ENCODE measurements at places on chromosomes 1 and 21.

DNA sequence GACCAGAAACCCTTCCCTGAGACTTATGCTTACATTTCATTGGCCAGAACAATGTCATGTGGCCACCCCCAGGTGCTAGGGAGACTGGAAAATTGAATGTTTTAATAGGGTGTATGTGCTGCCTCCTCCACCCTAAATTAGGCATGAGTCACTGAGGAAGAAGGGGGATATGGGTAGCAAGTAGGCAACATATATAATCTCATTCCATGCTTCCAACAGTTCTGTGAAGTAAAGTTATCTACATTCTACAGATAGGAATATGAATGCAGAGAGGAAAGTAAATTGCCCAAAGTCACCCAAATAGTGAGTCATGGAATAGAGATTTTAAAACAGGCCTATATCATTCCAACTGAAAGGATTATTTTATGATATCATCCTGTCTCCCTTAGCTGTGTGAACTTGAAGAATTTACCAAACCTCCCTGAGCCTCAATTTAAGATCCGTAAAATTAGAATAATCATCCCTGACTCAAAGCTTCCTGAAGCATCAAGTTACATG is 168.6 kb upstream of the FGGY start:
- peaks cover 28% of the 10 kb centered on the region for H3K27me3 ChIP-seq
- H3K4me3 ChIP-seq: no peak overlapping the region
- no peaks in the 10 kb centered on the region for H3K36me3 ChIP-seq
- H3K27ac ChIP-seq: no peak overlapping the region
- peaks cover 12% of the 10 kb centered on the region for H3K4me1 ChIP-seq
- no peak for ATAC-seq

DNA sequence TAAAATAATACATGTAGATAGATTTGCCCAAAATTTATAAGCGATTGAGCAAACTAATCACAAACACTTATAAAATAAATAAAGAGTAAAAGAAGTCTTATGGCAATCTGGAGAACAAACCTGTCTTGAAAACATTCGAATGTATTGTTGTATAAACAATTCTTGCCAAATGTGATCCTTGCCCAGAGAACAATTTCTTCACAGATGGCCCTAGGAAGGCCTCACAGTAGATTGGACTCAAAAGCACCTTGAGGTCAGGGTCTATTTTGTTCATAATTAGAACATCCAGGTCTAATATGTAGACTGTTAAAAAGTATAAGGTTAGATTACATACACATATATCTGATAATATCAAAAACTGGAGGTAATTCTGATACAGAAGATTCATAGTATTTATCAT is 202.4 kb downstream of the KCNT2 start:
- no peaks in the 10 kb centered on the region for H3K27me3 ChIP-seq
- no peak overlapping the region for H3K27ac ChIP-seq
- H3K4me3 ChIP-seq: no peak overlapping the region
- no peak for ATAC-seq
- H3K36me3 ChIP-seq: no peaks in the 10 kb centered on the region

DNA sequence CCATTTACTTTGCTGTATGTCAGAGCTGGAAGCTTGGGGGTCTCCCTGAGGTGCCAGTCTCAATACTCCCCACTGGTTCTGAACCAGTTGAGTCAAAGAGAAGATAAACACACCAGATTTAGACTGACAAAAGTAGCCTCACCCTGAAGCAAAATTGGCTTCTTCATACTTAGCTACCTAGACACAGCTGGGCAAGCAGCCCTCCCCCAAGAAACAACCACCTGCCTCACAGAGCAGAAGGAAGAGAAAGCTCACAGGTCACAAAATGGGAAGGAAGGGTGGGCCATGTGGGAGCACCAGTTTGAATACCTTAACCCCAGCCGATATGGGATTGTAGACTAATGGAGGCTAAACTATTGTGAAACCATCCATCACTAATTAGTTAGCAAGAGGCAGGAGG is 24.6 kb upstream of the MYSM1 start:
- H3K27ac ChIP-seq: no peak overlapping the region
- H3K4me1 ChIP-seq: peaks cover 12% of the 10 kb centered on the region
- no peak overlapping the region for H3K4me3 ChIP-seq
- H3K36me3 ChIP-seq: no peaks in the 10 kb centered on the region

DNA sequence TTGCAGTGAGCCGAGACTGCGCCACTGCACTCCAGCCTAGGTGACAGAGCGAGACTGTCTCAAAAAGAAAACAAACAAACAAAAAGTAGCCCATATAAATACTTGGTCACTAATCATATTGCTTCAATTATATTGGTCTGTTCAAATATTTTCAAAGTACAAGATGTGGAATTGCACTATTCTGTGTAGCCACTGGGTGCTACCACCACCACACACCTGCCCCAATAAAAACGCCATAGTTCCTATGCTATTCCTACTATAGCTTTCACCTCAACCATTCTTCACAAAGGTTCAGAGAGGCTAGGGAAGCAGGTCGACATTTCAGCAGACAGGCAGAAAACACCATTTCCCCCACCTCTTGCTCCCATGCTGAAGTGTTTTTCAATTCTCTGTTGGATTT is 16.7 kb downstream of the NDC1 start:
- no peak for ATAC-seq
- H3K4me1 ChIP-seq: no peaks in the 10 kb centered on the region
- peaks cover 93% of the 10 kb centered on the region for H3K36me3 ChIP-seq
- H3K27ac ChIP-seq: no peak overlapping the region

GRCh38 chr1:110770832-110771231 is 96.1 kb upstream of the KCNA3 start:
- no peak overlapping the region for H3K27ac ChIP-seq
- no peak overlapping the region for H3K4me3 ChIP-seq
- ATAC-seq: no peak
- peaks cover 4% of the 10 kb centered on the region for H3K4me1 ChIP-seq
- H3K36me3 ChIP-seq: no peaks in the 10 kb centered on the region

- peaks cover 42% of the 10 kb centered on the region for H3K27me3 ChIP-seq
- no peaks in the 10 kb centered on the region for H3K4me1 ChIP-seq
- H3K4me3 ChIP-seq: no peak overlapping the region
- no peak overlapping the region for H3K27ac ChIP-seq
Measured at GRCh38 chr21:38499296-38499695, 1.0 kb upstream of the ERG start.

GRCh38 chr1:98323906-98324358 is 337.6 kb upstream of the SNX7 start:
- peak; percentile 47 for ATAC-seq
- H3K27ac ChIP-seq: no peak overlapping the region
- H3K27me3 ChIP-seq: peaks cover 2% of the 10 kb centered on the region
- no peak overlapping the region for H3K4me3 ChIP-seq

GRCh38 chr1:116152950-116153691 is 41.9 kb downstream of the MAB21L3 start:
- no peaks in the 10 kb centered on the region for H3K27me3 ChIP-seq
- ATAC-seq: no peak
- peaks cover 10% of the 10 kb centered on the region for H3K4me1 ChIP-seq

DNA sequence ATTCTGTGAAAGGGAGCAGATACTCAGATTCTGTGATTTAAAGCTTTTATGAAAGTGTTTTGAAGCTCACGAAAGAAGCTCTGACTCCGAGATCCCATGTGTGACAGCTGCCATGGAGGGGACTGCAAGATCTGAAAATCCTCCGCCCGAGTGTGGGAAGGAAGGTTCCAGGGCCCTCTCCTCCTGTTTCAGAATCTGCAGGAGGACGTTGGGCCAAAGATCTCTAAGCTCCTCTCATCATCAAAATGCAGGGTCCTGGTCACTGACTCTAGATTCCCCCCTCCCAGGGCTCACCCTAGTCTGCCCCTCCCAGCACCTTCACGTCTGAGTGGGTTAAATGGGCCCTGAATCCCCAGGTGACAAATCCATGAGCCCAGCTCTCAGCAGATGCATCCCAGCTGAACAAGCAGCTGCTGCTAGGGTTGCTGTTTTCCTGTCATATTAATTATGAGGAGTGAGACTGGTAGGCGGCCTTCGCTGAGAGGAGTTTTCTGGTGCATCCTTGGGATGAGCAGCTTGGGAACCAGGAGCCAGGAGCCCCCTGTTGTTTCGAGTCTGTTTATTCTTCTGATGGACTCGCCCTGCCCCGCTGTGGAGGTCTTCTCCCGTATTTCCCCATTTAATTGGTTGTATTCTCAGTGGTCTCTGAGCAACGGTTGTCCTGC is 402.0 kb downstream of the MATN1 start:
- H3K27ac ChIP-seq: no peak overlapping the region
- no peaks in the 10 kb centered on the region for H3K4me1 ChIP-seq
- H3K4me3 ChIP-seq: no peak overlapping the region

GRCh38 chr1:12811409-12811784 is 19.8 kb downstream of the PRAMEF11 start:
- H3K36me3 ChIP-seq: no peaks in the 10 kb centered on the region
- H3K27ac ChIP-seq: no peak overlapping the region
- H3K27me3 ChIP-seq: peaks cover 34% of the 10 kb centered on the region
- no peak for ATAC-seq

DNA sequence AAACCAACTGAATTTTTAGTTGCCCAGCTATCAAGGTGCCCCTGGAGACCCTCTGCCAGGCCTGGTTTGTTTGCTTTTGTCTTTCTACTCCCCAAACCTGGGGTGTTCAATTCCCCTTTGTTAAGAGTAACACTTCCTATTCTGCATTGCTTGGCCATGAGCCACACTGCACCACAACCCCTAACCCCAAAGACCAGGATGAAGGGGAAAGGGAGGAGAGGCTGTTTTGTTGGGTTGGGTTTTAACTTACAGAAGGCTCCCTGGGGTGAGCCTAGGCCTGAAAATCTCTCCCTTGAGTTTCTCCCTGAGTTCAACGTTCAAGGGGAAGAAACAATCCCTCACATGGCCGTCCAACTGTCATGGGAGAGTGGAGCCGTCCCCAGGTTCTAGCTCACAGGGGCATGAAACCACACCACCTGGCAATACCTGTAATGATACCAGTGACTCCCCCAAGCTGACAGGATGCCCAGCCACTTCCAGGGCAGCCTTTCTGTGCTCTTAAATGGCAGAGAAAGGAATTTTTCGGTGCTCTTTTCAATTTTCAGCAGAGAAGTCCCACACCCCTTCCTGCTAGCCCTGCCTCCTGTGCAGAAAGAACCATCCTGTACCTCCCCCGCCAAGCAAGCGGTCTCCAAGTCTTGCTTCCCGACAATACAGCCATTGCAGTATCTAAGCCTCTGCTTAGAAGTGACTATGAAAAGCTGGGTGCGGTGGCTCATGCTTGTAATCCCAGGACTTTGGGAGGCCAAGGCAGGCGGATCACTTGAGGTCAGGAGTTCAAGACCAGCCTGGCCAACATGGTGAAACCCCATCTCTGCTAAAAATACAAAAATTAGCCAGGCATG is 14.9 kb downstream of the SLC45A3 start:
- no peak overlapping the region for H3K4me3 ChIP-seq
- H3K27ac ChIP-seq: no peak overlapping the region
- H3K36me3 ChIP-seq: no peaks in the 10 kb centered on the region
- peaks cover 12% of the 10 kb centered on the region for H3K27me3 ChIP-seq

- H3K27me3 ChIP-seq: peaks cover 46% of the 10 kb centered on the region
- H3K4me1 ChIP-seq: no peaks in the 10 kb centered on the region
- H3K4me3 ChIP-seq: peak within 1 kb of the TSS; percentile 61
- ATAC-seq: peak; percentile 28
- H3K36me3 ChIP-seq: no peaks in the 10 kb centered on the region
- no peak within 1 kb of the TSS for H3K27ac ChIP-seq
Measured at GRCh38 chr1:99004861-99005442, at the start of gene PLPPR5. TSS of gene PLPPR5 (minus strand) at chr1:99004861. CDS start at chr1:99004671, 190 bp downstream.

DNA sequence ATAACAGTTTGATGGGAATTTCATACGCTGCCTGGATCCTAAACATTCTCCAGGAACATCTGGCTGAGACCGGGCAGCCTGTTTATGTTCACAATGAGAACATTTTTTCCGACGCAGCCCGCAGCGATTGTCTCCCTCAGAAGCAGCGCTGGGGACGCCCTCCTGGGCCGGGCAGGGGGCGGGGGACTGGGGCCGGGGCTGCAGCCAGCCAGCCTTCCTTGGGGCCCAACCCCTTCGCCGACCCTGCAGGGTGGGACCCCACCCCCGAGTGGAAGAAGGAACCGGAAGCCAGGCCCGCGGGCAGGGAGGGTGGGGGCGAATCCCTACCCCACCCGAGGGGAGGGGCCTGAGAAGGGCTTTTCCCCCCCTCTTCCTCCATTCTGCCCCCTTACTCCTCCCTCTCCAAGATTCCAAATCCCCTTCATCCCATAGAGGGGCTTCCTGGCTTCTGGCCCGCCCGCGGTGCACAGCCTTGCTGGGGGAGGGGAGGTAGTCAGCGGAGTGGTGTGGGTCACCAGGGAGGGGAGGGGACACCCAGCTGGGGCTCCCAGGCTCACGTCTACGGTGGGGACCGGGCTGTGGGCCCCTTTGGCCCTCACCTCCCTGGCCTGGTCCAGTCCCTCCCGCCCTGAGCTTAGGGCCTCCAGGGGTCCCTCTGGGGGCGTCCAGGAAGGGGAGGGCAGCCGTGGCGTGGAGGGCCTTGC is 60.6 kb downstream of the WNT9A start:
- no peaks in the 10 kb centered on the region for H3K27me3 ChIP-seq
- ATAC-seq: peak; percentile 28
- H3K4me1 ChIP-seq: peaks cover 5% of the 10 kb centered on the region
- no peaks in the 10 kb centered on the region for H3K36me3 ChIP-seq
- peak overlapping the region; percentile 16 for H3K4me3 ChIP-seq

GRCh38 chr1:228361314-228362140 is 45.1 kb downstream of the TRIM11 start:
- no peaks in the 10 kb centered on the region for H3K4me1 ChIP-seq
- H3K36me3 ChIP-seq: no peaks in the 10 kb centered on the region
- no peak overlapping the region for H3K4me3 ChIP-seq
- H3K27me3 ChIP-seq: no peaks in the 10 kb centered on the region

- no peaks in the 10 kb centered on the region for H3K36me3 ChIP-seq
- no peaks in the 10 kb centered on the region for H3K27me3 ChIP-seq
- ATAC-seq: no peak
- H3K4me1 ChIP-seq: peaks cover 5% of the 10 kb centered on the region
- H3K4me3 ChIP-seq: no peak overlapping the region
Measured at GRCh38 chr1:43908858-43909257, 24.7 kb upstream of the ARTN start.

DNA sequence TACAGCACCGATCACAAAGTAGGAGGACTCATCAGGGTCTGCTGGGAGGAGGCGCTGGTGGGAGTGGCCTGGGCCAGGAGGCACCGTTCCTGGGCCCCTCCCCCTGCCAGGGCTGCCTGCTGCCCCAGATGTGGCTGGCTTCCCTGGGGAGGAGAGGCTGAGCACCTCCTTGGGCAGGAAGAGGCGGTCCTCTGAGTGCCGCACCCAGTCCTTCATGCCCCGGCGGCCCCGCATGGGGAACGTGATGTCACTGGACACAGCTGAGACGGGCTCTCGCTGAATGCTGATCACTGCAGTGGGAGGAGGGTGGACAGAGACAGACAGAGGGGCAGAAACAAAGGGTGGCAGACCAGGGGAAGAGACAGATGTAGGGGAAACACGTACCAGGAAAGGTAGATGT is 24.8 kb downstream of the ADGRB2 start:
- peak overlapping the region; percentile 6 for H3K27ac ChIP-seq
- H3K27me3 ChIP-seq: no peaks in the 10 kb centered on the region
- H3K4me1 ChIP-seq: peaks cover 10% of the 10 kb centered on the region
- peak overlapping the region; percentile 32 for H3K4me3 ChIP-seq
- ATAC-seq: peak; percentile 86

DNA sequence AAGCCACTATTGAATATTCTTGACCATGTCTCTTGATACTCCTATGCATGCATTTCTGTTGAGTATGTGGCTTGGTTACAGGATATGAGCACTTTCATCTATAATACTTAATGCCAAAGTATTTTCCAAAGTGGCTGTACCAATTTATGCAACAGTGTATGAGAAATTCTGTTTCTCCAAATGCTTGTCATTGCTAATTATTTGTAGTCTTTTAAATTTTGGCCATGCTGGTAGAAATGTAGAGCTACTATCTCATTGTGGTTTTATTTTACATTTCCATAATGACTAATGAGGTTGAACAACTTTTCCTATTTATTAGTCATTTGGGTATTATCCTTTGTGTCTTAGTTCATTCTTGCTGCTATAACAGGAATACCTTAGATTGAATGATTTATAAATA is 71.4 kb upstream of the TSPAN2 start:
- no peaks in the 10 kb centered on the region for H3K36me3 ChIP-seq
- ATAC-seq: no peak
- no peaks in the 10 kb centered on the region for H3K4me1 ChIP-seq
- no peak overlapping the region for H3K4me3 ChIP-seq
